Naive thymus-derived CD8-positive, alpha-beta T cell (primary cell): ENCODE measurements at places on chromosomes 2 and 18. TPM values are rescaled to one million over a fixed set of nuclear protein-coding genes. Genes with fewer than 3 reads are reported as not detected.

ANTXR1 gene
- total RNA-seq: 0.14 TPM

- peaks cover 25% of the 10 kb centered on the region for H3K27me3 ChIP-seq
- peak overlapping the region; percentile 47 for H3K27ac ChIP-seq
- H3K4me1 ChIP-seq: peaks cover 53% of the 10 kb centered on the region
- no peak overlapping the region for H3K4me3 ChIP-seq
Observed at GRCh38 chr2:241862093-241862492, 3.4 kb upstream of the PDCD1 start.

DNA sequence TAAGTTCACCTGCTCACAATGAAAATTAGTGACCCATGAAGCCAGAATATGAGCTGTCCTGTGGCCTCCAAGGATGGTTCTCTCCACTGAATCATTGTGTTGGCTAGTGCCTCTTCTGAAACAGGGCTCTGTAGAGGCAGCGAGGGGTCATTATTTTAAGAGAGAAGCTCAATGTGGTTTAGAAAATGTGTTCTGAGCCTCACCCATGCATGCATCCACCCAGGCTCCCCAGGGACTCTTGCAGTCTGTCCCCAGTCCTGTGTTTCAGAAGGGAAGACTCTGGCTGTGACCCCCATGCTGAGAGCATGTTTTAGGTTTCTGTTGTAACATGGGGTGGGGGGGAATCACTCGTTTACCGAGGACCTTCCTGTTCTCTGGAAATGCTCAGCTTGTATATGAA, 135.2 kb downstream of the RNF144A start:
- no peak for DNase-seq
- peaks cover 22% of the 10 kb centered on the region for H3K4me1 ChIP-seq
- no peaks in the 10 kb centered on the region for H3K27me3 ChIP-seq

PAIP2B gene
- 12.1 TPM for total RNA-seq

GRCh38 chr2:27735263-27735904, 36.1 kb upstream of the MRPL33 start:
- H3K36me3 ChIP-seq: no peaks in the 10 kb centered on the region
- no peak for DNase-seq
- peak overlapping the region; percentile 75 for H3K4me3 ChIP-seq
- H3K27me3 ChIP-seq: no peaks in the 10 kb centered on the region
- no peak overlapping the region for H3K27ac ChIP-seq

DPP10 gene
- not detected for total RNA-seq

DNA sequence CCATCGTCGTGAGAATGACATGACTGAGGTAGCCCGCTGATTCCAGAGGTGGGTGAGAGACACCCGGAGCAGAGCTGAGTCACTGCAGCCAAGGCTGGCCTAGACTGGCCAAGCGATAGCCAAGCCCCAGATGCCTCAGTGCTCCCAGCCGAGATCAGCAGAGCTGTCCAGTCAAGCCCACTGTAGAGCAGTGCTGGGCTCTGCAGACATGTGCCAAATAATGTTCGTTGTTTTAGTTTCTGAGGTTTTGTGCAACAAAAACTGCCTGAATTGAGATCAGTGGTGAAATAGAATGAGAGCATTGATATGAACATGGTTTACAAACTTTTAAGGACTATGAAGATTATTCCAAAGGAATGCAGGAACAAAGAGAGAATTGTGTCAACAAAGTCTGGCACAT, 42.1 kb downstream of the INSIG2 start:
- no peak for DNase-seq
- peaks cover 26% of the 10 kb centered on the region for H3K27me3 ChIP-seq
- H3K27ac ChIP-seq: no peak overlapping the region

DNA sequence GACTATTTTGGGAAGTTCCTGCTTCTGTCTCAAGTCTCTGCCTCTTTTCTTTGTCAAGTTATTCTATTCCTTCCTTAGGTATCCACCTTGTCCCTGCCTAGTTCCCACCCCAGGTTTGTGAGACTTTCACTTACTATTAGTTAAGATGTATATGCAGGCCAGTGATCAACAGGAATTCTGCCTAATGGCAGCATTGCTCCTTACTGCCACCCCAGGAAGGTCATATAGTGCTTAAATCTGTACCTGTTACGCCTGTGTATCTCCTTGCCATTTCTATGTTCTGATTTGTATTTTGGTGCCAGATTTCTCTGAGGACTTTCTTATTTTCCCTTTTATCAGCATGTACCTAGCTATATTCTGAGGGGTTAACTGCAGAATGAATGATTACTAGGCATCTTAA, 746.0 kb upstream of the TMEFF2 start:
- H3K27me3 ChIP-seq: no peaks in the 10 kb centered on the region
- no peaks in the 10 kb centered on the region for H3K36me3 ChIP-seq
- no peak for DNase-seq

GRCh38 chr2:127537644-127538043, 2.2 kb downstream of the MYO7B start:
- H3K4me3 ChIP-seq: no peak overlapping the region
- H3K36me3 ChIP-seq: no peaks in the 10 kb centered on the region
- H3K27ac ChIP-seq: no peak overlapping the region

GRCh38 chr18:23468753-23469459, 15.8 kb downstream of the RIOK3 start:
- no peak overlapping the region for H3K4me3 ChIP-seq
- no peak overlapping the region for H3K27ac ChIP-seq
- H3K36me3 ChIP-seq: peaks cover 46% of the 10 kb centered on the region
- no peaks in the 10 kb centered on the region for H3K27me3 ChIP-seq
- no peak for DNase-seq
- peaks cover 3% of the 10 kb centered on the region for H3K4me1 ChIP-seq

DNA sequence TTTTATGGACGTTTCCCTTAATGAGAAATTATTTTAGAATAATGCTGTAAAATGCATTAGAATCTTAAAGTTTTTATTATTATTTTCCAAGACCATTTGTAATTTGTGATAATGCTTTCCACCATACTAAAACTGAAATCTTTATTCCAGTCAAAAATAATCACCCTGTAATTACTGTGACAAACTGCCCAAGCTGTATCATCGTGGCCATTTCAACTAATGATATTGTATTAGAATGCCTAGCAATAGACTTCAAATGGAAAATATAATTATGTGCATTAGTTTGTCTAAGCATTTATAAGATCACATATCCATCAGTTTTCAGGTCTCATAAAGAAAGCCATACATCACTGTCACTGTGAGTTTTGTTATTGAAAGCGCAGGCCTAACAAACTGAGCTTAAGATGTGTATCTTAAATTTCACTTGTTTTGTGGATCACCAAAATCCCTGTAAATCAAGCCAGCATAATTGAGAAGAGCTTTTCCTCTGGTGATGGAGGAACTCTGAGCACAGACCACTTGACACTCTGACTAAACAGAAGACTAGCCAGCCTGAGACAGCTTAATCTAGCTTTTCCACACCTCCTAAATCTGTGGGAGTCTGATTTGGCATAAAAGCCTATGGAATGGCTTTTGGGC, 1312.2 kb upstream of the ACVR2A start:
- H3K4me1 ChIP-seq: no peaks in the 10 kb centered on the region
- H3K27ac ChIP-seq: no peak overlapping the region
- no peaks in the 10 kb centered on the region for H3K27me3 ChIP-seq
- H3K36me3 ChIP-seq: no peaks in the 10 kb centered on the region
- DNase-seq: no peak

LOXHD1 gene
- 0.39 TPM for total RNA-seq

DRC1 gene
- total RNA-seq: not detected
